ENCODE measurements at places on chromosomes 1 and 21.

GRCh38 chr1:107879927-107880326, 85.1 kb downstream of the VAV3 start:
- DNase-seq: no peak

GRCh38 chr1:72942008-72942407, 659.7 kb upstream of the NEGR1 start:
- no peak for DNase-seq

- no peak for DNase-seq
These were observed 114.7 kb downstream of the ATP5PO start for GRCh38 chr21:33800753-33801423.

DNA sequence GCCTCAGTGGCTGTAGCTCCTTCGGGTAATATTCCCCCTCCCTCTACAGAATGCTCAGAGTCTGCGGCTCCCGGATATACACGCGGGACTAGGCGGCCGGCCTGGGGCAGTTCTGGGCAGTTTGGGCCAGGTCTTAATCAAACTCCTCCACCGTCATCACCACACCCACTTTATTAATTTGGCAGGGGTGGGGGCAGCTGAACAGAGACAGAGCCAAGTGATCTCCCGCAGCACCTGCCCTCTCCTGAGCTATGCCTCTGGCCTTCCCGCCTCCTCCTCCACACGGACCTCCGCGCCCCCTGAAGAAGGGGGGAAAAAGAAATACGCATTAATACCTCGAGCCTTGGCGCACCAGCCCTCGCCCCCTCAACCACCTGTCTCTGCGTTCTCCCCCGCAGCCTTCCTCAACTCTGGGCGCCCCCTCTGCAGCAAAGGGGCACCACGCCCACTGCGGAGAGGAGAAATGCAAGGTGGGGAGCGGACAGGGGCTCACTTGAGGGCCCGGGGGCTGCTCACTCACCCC, 42.6 kb downstream of the CD34 start:
- peak; percentile 70 for DNase-seq
